Stimulated activated CD4-positive, alpha-beta T cell treated with anti-CD3 and anti-CD28 coated beads, Interleukin-15, amount 100 ng/mL, for 1 hour (primary cell): ENCODE measurements at places on chromosomes 11 and 22.

DNA sequence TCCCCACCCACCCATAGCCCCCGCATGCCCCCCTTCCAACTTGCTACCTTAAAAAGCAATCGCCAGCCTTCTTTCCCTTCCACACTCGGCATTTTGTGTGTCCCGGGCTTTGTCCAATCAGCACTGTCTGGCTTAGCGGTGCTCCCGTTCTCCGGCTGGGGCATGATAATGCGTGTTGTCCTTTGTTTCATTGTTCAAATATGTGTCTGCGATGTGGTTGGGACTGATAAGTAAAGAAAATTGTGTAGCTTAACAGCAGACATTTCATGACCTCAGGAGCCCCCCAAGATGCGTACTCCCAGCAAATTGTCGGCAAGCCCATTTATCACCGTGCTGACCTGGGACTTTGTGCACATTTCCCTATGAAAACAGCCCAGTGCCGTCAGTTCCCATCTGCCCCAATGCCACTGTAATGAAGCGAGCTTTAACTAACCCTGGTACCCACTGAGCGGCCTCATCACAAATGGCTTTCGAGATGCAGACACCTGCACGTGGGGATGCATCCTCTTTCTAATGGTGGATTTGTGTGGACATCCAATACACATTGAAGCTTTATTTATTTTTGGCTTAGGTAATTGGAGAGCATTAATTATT, 167.0 kb upstream of the E2F8 start:
- DNase-seq, result no peak

DNA sequence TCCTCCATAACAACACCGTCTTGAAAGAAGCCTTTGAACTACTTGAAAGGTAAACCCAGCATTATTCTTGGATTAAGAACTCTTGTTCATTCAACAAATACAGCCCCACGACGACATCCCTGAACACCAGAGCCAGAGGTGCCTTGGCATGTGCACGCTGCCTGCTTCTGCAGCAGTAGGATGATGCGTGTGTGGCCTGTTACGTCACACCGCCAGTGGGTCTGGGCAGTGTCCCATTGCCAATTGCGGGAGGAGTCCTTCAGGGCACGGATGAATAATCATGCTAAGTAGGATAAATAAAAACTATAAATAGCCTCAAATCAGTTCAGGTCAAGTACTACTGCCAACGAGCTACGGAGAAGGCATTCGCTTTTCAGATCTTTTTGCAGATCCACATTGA, 380.5 kb downstream of the SHANK2 start:
- DNase-seq, result no peak

DNA sequence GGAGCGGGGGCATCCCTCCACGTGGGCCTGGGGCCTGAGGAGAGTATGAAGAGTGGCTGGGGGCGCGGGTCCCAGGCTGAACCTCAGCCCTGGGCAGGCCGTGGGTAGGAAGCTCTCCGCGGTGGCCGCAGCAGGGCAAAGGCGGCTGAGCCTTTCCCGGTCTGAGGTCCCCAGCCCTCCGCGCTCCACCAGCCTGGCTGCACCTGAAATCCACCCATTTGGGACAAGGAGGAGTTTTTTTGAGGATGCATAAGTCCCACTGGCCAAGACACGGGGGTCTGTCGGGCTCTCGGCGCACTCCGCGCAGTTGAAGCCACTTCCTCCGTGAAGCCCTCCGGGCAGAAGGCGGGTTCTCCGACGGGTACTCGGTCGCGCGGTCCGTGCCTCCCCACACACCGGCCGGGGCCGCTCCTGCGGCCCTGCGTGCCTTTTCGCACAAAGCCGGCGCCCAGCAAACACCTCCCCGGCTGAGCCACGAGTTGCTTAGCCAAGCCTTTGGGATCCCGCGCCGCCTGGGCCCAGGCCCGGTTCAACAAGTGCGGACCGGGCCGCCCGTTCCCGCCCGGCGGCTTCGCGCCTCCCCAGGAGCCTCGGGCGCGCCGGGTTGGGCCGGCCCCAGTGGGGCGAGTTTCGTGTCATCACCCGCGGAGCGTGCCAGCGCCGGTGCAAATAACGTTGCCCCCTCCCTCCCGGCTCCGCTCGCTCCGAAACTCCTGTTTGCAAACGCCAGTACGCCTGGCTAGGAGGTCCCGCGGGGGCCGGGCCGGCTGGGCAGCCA, 666 bp upstream of the OVOL1 start:
- no peak for DNase-seq

DNA sequence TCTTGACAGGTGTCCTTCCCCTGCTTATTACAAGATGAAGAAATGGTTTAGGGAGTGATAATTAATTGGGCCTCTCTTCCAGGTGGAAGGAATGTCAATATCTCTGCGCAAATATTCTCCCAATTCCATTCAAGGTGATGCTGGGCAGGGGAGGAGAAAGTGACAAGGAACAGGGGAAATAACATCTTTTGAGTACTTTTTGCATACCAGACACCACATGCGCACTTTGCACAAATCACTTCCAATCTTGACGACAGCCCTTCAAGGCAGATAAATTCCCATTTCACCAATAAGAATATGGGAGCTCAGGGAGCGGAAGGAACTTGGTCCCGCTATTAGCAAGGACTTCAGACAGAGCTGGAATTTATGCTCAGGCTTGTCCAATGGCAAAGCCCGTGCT, 145.1 kb upstream of the TBCEL start:
- no peak for DNase-seq

DNA sequence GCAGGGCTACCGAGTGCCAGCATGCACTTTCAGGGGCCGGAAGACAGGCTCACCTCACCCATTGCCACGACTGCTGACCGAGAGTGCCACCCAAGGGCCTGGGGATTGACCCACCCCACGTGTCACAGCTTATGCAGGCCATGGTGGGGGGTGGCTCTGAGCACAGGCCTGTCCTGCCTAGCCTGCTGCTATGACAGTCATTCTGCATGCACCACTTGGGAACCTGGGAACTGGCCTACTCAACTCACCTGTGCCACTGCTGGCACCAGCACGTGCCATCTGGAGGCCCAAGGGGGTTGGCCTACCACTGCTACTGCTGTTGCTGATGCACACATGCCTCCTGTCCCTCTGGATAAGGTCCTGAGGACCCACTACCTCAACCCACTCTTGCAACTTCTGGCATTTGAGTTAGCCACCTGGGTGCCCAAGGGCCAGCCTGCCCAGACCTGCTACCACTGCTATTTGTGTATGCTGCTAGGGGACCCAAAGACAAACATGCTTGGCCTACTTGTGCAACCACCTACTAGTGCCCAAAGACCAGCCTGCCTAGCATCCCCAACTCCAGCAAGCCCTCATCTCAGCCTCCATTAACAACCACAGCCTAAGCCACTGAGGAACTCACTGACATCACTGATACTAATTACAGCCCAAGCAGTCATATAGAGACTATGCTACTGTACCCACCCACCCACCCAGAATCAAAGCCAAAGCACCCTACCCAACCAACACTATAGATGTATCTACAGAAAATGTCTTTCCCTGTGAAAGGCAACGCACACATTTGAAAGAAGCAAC, 59.0 kb upstream of the NARS2 start:
- no peak for DNase-seq

DNA sequence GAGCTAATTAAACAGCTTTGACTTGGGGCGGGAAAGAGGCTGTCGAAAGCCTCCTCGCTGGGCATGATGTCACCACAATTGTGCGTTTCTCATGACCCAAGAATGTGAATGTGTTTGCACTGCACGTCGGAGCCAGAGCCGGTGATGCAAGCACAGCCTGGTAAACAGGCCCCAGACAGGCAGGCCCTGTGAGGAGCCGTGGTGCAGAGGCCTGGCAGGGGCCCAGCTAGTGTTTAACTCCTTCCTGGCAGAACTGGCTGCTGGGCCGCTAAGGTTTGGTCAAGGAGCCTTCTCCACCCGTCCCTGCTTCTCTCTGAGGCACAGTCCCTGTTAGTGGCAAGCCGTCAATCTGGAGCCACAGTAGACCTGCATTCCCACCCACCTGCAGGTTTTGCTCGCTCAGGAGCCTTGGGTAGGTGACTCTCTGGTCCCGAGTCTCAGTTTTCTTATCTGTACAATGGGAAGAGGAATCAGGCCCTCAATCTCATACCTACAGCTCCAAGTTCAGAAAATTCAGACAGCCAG, 25.4 kb upstream of the SMTN start:
- DNase-seq, result no peak

DNA sequence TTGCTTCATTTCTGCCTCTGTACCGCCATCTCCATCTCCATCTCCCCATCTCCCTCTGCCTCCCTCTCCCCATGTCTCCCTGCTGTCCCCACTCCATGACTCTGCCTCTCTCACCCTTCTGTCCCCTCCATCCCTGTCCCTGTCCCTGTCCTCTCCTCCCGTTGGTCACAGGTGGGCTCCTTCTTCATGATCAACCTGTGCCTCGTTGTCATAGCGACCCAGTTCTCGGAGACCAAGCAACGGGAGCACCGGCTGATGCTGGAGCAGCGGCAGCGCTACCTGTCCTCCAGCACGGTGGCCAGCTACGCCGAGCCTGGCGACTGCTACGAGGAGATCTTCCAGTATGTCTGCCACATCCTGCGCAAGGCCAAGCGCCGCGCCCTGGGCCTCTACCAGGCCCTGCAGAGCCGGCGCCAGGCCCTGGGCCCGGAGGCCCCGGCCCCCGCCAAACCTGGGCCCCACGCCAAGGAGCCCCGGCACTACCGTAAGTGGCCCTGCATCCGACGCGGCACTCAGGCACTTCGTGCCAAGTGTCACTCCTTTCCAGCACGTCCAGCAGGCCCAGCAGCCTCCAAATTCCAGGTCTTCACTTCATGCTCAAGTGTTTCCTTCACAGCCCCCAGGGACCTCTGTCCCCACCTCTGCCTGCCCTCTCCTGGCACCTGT, 76.0 kb downstream of the CACNA1I start:
- DNase-seq, result no peak

DNA sequence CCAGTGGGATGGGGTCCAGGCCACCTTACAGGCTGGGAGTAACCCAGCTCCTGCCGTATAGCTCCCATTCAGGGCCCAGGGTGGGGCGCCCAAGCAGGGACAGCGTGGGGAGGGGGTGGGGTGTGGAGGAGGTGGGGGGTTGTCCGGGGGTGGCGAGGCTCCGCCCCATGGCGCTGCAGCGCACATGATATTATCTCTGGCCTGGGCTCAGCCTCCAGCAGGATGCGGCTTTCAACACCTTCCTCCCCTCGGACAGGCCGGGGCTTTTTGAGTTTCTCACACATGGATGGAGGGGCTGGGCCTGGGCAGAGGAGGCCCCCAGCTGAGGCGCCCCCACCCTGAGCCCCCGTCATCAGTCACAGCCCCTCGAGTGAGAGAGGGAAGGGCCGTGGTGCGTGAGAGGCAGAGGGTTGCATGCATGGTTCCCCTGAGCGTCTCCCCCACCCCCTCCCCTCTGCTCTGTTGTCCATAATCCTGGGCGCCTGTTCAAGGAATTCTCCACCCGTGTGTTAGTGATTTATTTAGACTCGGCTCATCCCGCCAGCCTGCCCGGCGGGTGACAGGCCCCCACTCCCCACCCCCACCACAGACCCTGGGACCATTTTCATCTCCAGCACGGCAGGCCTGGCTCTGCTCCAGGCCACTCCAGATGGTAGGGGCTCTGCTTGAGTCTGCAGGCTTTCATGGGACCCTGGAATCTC, 44.9 kb downstream of the WNT11 start:
- no peak for DNase-seq

GRCh38 chr22:35555946-35556547, 15.4 kb downstream of the RASD2 start:
- no peak for DNase-seq

DNA sequence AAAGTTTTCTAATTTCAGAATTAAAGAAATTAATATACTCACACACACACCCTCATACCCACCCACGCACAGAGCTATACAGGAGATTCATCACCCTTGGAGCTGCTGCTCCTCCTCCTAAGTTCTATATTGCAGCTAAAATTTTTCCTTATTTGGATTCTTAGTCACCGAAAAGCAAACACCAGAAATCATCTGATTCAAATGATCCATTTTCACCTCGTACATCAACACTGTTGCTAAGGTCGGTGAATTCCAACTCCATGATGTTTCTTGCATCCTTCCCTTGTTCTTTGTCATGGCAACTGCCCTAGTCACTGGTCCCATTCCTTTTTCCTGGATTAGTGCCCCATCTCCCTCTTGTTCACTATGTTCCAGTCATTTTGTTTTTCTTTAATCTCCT, 286.2 kb downstream of the GRM5 start:
- DNase-seq, result no peak
